ENCODE measurements at places on chromosomes 2 and 18.

- DNase-seq, result no peak
Measured at GRCh38 chr2:22347306-22347705, 1037.7 kb upstream of the KLHL29 start.

DNA sequence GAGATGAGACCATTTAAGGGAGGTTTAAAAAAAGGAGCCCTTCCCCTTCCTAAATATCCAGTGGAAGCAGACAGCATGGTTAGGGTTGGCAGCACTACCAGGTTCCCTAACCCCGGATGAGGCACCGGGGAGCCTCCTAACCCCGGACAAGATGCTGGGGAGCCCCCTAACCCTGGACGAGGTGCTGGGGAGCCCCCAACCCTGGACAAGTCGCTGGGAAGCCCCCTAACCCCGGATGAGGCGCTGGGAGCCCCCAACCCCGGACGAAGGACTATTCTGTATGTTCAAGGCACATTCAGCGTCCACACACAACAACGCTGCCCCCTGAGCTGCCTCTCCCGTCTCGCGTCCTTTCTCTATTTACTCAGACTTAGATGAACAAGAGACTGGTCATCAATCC, 51.9 kb downstream of the ANKMY1 start:
- no peak for DNase-seq

DNA sequence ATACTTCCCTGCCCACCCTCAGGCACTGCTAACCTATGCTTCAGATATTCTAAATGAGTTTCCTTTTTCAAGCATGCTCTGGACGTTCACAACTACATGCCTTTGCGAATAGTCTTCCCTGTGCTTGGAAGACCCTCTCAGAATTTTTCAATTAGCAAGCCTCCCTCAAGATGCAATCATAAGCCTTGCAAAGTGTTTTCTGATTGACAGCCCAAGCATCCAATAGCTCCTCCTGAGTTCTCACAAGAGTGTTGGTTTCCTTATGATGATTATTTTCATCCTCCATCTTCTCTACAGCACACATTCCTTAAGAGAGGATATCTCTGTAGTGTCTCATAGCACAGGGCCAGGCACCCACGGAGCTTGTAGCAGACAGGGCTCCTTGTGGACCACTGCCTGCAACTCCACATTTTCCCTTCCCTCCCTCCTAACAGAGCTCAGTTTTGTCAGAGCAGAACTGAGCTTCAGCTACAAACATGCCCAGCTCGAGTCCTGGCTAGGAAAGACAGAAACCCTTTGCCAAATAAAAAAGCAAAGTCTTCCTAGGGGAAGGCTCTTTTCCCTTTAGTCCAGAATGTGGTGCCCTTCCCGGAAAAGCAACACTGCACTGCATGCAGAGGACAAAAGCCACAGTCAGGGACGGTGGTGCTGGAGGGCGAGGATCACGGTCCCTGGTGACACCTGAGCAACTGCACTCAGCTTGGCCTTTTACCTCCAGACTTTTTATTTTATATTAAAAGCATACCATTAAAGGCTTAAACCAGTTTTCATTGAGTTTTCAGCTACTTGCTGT, 819.8 kb upstream of the ID2 start:
- no peak for DNase-seq

DNA sequence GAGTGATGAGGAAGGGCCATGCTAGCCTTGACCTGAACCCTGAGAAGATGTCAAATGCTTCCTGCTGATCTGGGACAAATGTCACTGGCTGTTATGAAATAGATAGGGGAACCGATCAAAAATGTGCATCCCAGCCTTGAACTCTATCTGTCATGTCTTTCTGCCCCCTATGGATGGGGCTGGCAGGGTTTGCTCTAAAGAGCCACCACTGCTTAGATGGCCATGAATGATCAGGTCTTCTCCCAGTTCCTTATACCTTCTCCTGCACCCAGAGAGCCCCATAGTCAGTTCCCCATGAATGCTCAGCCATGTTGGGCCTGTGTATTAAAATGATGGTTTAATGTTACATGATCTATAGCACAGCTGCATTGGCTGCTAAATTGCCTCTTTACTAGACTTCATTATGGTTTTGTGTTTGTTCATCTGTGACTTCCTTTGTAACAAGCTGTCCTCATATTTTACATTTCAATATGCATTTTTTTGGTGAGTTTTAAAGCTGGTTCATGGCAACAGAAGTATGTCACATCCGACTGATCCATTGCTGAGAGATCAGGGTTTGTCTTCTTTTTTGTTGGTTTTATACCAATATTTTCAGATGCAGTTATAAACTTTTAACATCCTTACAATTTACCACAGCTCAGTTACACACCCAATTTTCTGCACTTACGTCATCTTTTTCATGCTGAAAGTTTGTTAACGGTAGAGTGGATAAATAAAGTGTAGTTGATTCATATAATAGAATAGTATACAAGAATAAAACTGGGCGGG, 56.3 kb upstream of the SMAD2 start:
- DNase-seq, result peak; percentile 34

- DNase-seq, result no peak
Measured at GRCh38 chr18:23838233-23838632, 149.0 kb downstream of the LAMA3 start.

GRCh38 chr2:187013058-187013457, 164.1 kb upstream of the ZSWIM2 start:
- no peak for DNase-seq

DNA sequence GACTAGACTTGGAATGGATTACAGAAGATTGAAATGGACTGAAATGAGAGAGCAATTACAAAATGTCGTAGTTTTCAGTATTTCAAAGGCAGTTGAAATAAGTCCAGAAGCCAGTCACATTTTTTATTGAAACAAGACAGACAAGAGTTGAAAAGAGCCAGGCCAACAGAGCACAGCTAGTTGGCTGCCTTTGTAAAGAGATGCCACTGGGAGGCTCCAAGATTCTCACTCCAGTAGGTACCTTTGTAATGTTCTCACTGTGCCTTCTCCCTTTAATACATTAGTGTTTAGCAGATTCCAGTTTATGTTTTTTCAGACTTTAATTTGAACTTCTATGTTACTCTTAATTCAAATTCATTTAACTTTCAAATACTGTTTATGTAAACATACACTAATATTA, 234.8 kb downstream of the DSEL start:
- peak; percentile 28 for DNase-seq

GRCh38 chr18:58177004-58177717, 133.1 kb downstream of the NEDD4L start:
- DNase-seq, result peak; percentile 92

DNA sequence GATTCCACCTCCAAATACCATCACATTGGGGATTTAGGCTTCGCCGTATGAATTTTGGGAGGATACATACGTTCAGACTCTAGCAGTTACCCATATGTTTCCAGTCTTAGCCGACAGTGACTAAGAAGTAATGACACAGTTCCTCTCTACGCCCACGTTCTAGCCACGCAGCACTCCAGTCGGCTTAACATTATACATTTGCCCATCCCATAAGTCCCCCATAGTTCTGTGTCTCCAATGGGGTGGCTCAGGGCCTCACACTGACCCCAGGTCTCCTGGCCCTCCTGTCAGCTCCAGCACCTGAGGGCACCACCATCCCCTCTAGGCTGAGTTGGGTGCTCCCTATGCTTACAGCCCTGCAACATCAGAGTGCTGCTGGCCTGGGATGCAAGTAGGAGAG, 18.4 kb upstream of the CNDP2 start:
- DNase-seq, result no peak

DNA sequence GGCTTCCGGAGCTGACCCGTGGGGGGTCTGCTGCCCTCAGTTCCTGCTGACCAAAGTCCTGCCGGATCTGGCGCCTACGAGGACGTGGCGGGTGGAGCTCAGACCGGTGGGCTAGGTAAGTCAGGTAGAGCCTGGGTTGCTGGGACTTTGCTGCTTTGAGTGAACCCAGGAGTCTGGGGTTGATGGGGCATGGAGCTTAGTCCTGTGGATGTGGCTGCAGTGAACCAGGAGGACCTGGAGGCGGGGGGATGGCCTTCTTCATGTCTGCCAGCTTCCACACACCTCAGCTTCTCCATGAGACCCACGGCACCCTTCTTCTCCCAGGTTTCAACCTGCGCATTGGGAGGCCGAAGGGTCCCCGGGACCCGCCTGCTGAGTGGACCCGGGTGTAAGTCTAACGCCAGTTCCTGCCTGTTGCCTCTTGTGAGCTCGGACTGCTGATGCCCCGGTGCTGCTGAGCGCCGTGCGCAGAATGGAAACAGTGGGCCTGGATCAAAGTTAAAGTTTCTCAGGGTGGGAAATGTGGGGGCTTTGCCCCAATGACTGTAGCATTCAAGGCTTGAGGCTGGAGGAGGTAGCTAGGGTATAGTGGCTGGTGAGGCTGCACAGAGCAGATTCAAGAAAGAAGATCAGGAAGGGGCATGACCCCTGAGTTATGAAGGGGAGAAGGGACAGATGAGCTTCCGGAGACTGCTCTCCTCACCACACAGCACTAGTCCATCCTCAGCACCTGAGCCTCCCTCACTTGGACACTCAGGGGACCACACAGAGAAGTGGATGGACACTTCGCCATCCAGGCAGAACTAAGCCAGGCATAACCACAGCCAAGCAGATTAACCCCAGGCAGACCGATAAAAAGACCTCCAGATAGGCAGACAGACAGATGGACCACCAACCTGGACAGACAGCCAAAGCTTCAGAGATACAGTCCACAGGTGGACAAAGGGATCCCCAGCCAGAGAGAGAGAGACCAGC, 17.3 kb downstream of the PTPN18 start:
- DNase-seq, result no peak

DNA sequence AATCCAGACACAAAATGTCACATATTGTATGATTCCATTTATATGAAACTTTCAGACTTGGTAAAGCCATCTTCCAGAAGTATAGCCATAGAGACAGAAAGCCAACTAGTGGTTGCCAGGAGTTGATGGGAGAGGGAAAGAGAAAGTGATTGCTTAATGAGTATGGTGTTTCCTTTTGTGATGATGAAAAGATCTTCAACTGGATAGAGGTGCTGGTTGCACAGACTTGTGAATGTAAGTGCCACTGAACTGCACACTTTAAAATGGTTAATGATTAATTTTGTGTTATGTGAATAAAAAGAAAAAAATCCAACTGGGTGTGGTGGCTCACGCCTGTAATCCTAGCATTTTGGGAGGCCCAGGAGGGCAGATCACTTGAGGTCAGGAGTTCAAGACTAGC, 135.3 kb upstream of the SLC1A4 start:
- no peak for DNase-seq

DNA sequence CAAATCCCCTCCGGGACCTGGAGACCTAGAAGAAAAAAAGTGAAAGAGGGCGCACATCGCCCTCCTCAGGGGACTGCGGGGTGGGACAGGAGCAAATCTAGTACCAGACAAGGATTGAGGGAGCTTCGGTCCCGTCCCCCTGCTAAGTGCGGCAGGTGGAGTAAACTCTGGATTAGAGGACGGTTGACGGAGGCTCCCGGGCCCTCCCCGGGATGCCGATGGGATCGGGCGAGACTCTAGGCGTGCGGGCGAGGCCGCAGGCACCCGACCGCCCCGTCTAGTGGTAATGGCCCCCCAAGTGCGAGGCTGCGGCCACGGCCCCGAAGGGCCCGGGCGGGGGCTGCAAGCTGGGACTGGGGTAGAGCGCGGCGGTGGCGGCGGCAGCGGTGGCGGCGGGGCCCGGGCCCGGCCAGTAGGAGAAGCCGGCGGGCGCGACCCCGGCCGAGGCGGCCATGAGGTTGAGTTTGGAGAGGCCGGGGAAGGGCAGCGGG, 3.5 kb downstream of the FEV start:
- DNase-seq, result no peak

DNA sequence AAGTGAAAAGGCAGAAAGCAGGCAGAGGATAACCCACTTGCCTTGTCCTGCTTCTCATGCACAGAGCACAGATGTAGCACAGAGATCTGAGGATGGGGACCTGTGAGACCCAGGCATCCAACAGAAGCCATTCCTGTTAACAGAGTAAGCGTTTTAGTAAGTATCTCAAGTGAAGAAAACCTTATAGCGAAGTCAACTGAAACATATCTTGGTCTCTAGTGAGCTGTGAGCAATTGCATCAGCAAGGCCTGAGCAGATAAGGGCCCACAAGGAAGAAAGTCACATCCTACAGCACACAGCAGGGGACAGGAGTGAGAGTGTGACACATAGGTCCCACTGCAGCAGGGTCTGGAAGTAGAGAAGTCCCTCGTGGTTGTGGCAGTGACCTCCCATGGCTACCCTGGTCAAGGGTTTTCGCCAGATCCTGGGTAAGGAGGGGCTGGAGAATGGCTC, 248.7 kb upstream of the TNP1 start:
- no peak for DNase-seq

- DNase-seq, result no peak
Measured at GRCh38 chr2:60676706-60677330, 79.2 kb upstream of the PAPOLG start.

DNA sequence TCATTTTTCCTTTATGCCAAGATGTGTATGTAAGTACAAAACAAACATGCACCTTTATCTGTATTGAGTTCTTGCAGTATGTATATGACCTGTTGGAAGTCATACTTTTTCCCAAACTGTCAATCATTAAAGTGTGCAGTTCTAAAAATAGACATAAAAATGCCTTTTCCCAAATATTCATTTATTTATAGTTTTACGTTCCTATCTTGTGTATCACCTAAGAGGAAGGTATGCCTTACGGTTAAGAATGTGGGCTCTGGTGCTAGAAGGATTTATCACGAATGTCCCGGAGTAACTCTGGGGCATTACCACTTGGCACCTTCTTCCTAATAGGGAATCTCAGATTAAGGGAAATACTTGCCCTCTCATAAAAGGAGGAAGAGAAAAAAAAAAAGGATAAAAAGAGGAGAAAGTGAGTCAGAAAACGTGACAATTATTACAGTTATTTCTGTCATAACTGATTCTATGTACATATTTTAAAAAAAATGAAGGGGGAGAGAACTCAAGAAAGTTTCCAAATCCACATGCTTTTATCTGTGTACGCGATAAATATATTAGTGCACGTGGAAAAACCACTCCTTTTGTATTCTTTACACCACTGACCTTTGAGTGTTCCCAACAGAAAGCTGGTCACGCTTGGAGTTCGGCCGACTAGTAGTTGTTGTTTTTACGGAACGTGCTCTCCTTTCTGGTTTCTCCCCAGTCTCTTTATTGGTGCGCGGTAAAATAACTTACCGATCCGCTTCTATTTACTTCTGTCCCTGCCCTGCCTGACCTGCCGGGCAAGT, 721 bp downstream of the MCEE start:
- DNase-seq, result peak; percentile 42

GRCh38 chr2:120204945-120205670, 18.1 kb downstream of the TMEM185B start:
- no peak for DNase-seq

- no peak for DNase-seq
Measured at GRCh38 chr2:55038428-55038827, 11.8 kb downstream of the RTN4 start.

GRCh38 chr2:168220965-168221819, 26.2 kb downstream of the STK39 start:
- DNase-seq, result no peak

DNA sequence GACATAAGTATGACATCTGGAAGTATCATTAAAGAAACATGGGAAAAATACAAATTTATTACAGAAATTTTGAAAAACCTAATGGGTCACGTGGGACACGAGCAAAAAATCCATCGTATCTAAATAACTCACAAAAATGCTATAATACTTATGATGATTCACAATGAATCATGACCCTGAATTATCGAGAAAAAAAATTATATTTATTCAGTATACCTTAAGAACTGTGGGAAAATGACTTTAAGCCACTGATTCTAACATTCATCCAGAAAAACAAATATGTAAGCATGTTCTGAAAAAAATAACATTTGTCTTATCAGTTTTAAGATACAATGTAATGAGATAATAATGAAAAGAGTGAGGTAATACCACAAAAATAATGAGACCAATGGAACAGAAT, 51.8 kb downstream of the ZNF385B start:
- no peak for DNase-seq

Measured in adipocyte (in vitro differentiated cells).